Left colon (tissue), 2 donors: ENCODE measurements at places on chromosomes 6 and 20.
A peak's percentile ranks its signal among the peaks of the same experiment; 100 is the strongest.

DNA sequence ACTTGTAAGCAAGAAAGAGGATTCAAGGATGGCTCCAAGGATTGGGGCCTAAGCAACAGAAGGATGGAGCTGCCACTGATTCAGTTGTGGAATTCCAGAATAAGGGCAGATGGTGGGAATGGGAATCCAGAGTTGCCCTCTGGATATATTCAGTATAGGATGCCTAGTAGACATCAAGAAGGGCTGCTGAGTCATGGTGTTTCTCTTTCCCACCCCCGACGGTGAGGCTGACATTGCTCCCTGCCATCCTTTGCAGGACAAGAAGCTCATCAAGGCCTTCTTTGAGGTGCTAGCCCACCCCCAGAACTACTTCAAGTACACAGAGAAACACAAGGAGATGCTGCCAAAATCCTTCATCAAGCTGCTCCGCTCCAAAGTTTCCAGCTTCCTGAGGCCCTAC lies 11.2 kb upstream of the ZNF76 start:
- DNase-seq: no peak

DNA sequence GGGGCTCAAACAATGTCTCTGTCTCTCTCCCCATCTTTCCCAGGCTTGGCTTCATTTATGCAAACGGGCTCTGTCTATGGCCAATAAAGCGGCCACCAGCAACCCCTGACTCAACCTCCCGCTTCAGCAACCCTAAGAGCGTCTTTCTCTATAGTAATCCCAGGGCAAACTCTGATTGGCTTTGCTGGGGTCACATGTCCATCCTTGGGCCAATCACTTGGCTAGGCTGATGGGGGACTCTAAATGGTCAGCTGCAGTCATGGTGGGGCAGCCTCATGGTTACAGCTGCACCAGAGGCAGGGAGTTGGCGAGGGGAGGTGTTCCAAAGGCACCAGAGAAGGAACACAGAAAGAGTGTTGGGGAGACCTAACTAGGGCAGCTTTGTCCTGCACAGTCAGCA lies 68.5 kb upstream of the BLCAP start:
- no peak for DNase-seq

- DNase-seq: no peak
Measured at GRCh38 chr6:113317442-113317841, 539.7 kb upstream of the MARCKS start.

- DNase-seq: no peak
Measured at GRCh38 chr6:130206479-130206878, 16.3 kb downstream of the SAMD3 start.

DNA sequence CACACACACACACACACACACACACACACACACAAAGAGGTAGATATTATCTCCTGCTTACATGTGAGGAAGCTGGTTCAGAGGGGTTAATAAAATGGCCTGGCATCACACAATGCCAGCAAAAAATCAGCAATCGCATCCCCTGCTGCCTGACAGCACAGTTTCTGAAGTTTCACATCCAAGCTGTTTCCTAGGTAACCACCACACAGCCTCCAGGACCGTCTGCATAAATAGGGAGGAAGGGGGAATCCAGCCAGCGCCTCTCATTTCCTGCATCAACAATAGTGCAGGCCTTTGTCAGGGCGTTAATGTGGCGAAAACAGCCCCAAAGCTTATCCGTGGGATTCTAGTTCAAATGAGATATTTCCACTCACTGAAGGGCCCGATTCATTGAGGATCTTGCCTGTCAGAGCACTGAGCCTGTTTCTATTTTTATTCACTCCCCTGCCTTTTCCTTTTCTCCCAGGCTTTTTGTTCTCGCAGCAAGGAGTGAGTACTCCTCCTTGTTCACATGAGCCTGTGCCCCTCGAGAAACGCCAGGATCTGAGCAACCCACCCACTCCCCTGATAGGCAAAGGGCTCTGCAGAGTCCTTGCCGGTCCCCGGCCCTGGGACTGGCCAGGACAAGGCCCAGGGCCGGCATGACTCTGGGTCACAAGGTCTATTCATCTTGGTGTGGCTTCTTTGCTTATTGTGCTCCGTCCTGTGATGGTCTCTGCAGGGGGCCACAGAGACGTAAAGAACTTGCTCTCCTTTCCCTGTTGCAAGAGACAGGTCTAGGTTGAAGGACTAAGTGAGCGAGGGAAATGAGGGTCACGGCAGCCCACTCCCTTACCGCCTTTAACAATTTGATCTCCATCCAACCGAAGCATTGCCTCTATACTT lies 32.7 kb downstream of the TUBB2B start:
- no peak for DNase-seq

GRCh38 chr20:54234991-54235390 lies 27.1 kb downstream of the PFDN4 start:
- no peak for DNase-seq

- DNase-seq: no peak
Measured at GRCh38 chr6:69022993-69023392, 387.9 kb downstream of the ADGRB3 start.

GRCh38 chr20:63752411-63753101 lies 13.0 kb downstream of the SLC2A4RG start:
- DNase-seq: no peak

DNA sequence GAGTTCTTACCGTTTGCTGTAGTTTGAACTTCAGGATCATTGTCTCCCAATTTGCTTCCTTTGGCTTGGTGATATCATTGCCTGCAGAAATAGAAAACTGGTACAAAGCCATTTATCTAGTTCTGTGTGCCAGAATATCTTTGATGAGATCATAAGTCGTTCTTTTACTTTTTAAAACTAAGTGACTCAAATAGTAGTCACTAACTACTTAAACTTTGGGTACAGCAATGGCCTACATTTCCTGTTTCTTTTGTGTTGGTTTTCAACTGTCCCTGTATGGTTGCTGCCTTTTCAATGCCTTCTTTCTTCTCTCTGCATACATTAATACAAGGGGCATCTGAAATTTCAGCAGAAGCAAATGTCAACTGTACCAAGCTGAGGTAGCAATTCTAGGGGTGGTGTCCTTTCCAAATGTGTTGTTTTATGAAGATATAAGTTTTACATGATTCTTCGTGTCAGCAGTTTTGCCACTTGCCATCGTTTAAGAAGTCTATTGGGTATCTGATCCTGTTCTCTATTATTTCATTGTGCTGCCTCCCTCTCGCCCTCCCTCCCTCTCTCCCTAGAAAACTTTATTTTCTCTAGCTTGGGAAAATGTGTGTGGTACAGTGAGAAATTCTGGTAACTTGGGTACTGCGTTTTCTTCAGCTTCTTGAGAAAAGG lies 238.5 kb downstream of the FARS2 start:
- no peak for DNase-seq

DNA sequence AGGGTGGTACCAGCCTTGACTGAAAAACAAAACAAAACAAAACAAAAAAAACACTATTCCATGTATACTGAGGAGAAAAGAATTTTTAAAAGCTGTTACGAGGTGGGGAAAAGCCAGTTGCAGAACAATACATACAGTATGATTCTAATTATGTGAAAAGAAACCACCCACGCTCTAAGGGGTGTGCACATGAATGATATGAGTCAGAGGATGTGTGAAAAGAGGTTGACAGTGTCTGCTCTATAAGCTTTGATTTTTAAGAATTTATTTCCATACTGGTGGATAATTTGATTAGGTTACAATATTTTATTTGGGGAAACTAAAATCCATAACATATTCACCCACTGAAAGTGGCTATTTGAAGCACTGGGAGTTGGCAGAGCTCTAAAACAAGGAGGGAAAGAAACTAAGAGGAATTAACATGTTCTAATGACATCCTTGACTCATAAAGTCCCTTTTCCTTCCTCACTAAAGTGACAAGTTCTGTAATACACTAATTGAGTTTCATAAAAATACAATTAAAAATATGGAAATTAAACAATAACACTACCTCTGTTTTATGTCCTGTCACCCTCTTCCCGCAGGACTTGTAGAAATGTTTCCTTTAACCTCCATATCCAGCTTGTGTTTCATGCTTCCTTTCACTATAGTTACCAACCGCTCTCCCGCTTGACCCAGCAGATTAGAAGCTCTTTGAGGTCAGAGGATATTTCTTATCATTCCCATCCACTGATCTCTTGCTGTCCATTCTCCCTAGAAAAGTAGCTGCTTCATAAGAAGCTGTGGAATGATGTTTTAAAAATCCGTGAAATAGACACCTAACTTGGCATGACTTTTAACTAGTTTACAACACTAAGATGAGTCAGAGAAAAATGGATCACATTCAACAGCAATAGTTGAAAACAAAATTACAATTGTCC lies 118.6 kb upstream of the CCDC28A start:
- no peak for DNase-seq

DNA sequence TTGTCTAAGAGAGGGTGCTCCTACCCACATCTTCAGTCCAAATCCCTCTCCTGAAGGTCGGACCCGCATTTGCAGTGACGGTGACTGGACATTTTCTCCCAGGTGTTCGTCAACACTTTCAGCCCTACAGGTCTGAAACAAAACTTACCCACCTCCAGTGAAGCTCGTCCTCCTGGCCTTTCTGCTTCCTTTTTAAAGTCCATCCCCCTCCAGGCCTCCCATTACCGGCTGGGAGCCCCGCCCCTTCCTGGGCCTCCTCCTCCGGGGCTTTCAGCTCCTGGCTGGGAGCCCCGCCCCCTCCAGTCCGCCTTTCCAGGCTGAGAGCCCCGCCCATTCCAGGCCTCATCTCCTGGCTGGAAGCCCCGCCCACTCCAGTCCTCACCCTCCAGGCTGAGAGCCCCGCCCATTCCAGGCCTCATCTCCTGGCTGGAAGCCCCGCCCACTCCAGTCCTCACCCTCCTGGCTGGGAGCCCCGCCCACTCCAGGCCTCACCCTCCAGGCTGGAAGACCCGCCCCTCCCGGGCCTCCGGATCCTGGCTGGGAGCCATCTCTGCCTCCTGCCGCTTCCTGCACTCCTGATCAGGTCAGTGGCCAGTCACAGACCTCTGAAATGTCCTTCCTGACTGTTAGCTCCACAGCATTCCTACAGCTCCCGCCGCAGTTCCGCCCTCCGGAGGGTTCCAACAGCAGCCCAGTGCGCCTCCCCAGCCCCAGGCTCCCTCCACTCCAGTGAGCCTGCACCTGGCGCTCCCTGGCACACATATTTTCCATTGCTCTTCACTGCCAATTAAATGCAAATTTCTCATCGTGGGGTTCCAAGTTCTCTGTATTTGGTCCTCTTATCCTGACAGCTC lies 98.5 kb downstream of the LY86 start:
- DNase-seq: peak; percentile 97

DNA sequence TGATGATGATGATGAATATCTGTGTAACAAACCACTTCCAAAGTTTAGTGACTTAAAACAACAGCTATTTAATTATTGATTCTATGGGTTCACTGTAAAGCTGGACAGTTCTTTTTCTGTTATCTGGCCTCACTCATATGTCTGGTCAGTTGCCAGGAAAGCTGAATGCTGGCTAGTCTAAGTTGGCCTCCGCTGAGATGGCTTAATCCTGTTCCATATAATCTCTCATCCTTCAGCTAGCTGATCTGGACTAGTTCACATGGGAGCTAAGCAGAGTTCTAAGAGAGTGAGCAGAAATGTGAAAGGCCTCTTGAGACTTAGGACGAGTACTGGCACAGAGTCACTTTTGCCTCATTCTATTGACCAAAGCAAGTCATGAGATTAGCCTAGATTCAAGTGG lies 334.7 kb upstream of the FLRT3 start:
- no peak for DNase-seq

GRCh38 chr20:58327211-58327610 lies 17.7 kb downstream of the RAB22A start:
- no peak for DNase-seq

- DNase-seq: no peak
Measured at GRCh38 chr6:157280947-157281346, 42.4 kb downstream of the TMEM242 start.

DNA sequence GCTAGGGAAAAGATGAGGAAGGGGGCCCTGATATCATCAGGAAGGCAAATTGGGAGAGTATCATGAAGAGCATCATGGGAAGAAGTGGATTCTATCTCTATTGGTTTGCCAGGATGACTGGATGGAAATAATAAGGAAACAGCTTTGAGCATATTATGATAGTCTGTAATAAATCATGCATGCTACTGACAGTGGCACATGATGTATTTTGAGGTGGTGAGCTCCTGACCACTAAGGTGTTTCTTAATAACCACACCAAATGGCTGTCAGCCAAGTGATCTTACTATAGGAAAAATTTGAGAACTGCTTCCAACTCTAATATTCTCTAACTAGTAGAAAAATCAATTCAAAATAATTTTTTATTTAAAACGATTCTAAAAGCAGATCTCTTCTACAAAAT lies 548.4 kb upstream of the JAG1 start:
- no peak for DNase-seq

- peak; percentile 9 for DNase-seq
Measured at GRCh38 chr6:115838763-115839401, 221.8 kb downstream of the FRK start.

DNA sequence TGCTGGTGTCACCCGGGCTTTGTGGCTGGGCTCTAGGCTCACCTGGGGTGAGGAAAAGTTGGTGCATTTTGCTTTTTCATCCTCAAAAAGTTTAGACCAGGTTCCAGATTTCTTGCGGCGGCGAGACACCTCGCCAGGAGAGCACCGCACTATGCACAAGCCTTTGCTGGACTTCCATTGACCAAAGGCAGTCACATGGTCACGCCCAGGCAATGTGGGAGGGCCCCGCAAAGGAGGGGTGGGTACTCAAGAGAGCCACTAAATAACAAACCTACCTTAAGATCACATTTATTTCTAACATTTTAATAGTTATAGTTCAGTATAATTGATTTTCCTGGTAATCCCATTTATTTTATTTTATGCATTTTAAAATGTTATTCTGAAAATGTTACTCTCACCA lies 3.0 kb upstream of the KIF16B start:
- DNase-seq: no peak

DNA sequence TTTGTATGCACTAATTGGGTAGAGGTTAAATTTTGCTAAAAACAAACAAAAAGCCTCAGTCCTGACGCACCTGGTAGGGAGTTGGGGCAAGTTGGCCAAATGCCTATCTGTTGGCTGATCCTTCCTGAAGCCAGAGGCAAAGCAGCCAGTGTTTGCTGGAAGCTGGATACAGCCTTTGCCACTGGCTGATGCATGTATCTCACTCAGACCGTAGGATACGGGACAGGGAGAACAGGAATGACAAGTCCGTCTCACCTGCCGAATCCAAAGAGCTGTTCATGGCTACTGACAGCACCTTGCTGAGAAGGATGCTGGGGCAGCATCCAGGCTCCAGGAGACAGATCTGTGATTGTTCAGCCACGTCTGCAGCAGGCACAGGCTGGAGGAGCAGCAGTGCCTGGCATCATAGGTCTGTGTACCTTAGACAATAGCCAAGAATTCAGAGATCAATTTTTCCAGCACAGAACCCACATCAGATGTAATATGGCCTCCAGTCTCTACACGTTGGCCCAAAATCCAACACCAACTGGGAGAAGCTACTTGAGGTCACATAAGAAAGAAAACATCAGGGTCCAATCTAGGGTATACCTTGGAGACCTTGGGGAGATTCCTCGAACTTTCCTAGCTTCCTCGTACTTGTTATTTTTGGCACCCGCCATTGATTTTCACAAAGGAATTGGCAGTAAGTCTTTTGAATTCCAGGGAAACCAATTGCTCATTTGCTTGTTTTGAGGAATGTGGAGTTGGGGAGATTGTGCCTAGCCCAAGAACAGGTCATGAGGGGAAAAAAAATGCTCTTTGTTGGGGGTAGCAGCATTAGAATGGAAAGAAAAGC lies 108.5 kb upstream of the ARMC2 start:
- DNase-seq: no peak
